Panc1 (cell line): ENCODE measurements at places on chromosomes 2 and 18.

- no peaks in the 10 kb centered on the region for H3K27me3 ChIP-seq
- no peak overlapping the region for H3K4me3 ChIP-seq
- no peaks in the 10 kb centered on the region for H3K36me3 ChIP-seq
- no peak for DNase-seq
These were observed 88.3 kb downstream of the KCNS3 start for GRCh38 chr2:17966798-17967197.

- no peaks in the 10 kb centered on the region for H3K27me3 ChIP-seq
- DNase-seq = no peak
- no peak overlapping the region for H3K27ac ChIP-seq
- no peak overlapping the region for H3K4me3 ChIP-seq
These were observed 33.3 kb upstream of the PGAP1 start for GRCh38 chr2:196959734-196960338.

GRCh38 chr2:101619191-101619591, 78.3 kb upstream of the MAP4K4 start:
- no peak overlapping the region for H3K4me3 ChIP-seq
- H3K27me3 ChIP-seq = no peaks in the 10 kb centered on the region
- no peak overlapping the region for H3K27ac ChIP-seq
- no peaks in the 10 kb centered on the region for H3K36me3 ChIP-seq
- no peaks in the 10 kb centered on the region for H3K4me1 ChIP-seq

- DNase-seq = no peak
- no peak overlapping the region for H3K4me3 ChIP-seq
- H3K27me3 ChIP-seq = no peaks in the 10 kb centered on the region
These were observed 321.0 kb upstream of the NRP2 start for GRCh38 chr2:205361272-205361671.

GRCh38 chr2:136281281-136282114, 163.5 kb upstream of the CXCR4 start:
- H3K4me1 ChIP-seq = no peaks in the 10 kb centered on the region
- DNase-seq = no peak
- H3K27ac ChIP-seq = no peak overlapping the region
- H3K4me3 ChIP-seq = no peak overlapping the region
- no peaks in the 10 kb centered on the region; the same call in 1 of the 2 replicates for H3K27me3 ChIP-seq

DNA sequence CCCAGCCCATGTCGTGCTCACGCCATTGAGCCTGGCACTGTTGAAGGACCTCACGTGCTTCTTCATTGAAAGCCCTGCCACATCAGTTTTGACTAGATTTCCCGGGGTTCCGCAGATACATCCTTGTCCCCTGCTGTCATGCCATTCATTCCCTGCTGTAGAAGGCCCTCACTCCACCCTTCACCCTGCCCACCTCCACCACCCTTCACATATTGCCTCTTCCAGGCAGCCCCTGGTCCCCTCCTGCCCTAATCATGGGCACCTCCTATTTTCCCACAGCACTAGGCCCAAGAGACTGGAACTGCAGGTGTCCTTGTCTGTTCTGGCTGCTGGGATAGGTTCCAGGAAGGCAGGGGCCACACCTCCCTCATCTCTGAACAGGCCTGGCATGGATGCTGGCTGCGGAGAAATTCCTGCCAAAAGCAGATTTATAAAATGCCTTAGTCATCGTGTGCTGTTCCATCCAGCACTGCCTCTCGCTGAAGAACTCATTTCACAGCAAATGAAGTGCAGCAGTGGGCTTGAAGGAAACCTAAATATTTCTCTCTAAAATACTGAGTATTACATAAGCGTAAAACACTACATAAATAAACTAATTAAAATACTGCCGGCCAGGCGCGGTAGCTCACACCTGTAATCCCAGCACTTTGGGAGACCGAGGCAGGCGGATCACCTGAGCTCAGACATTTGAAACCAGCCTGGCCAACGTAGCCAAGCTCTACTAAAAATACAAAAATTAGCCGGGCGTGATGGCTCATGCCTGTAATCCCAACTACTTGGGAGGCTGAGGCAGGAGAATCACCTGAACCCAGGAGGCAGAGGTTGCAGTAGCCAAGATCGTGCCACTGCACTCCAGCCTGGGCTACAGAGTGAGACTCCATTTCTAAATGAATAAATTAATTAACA, 38.4 kb downstream of the EIF4E2 start:
- DNase-seq = no peak
- no peak overlapping the region for H3K27ac ChIP-seq
- no peaks in the 10 kb centered on the region for H3K36me3 ChIP-seq
- H3K27me3 ChIP-seq = no peaks in the 10 kb centered on the region

- no peaks in the 10 kb centered on the region for H3K4me1 ChIP-seq
- H3K4me3 ChIP-seq = no peak overlapping the region
- no peak overlapping the region for H3K27ac ChIP-seq
- DNase-seq = no peak
- H3K36me3 ChIP-seq = no peaks in the 10 kb centered on the region
- H3K27me3 ChIP-seq = no peaks in the 10 kb centered on the region
These were observed 92.3 kb downstream of the SEPTIN10 start for GRCh38 chr2:109521233-109522062.

DNA sequence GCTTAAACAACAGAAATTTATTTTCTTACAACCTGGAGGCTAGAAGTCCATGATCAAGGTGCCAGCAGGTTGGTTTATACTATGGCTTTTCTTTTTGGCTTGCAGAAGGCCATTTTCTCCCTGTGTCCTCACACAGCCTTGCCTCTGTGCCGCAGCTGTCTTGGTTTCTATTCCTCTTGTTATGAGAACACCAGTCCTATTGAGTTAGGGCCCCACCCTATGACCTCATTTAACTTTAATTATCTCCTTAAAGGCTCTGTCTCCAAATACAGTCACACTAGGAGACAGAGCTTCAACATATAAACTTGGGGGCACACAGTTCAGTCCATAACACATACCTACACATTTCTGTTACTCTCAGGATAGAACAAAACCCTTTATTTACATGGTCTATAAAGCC, 17.3 kb upstream of the RHOB start:
- peaks cover 3% of the 10 kb centered on the region; the same call in 1 of the 2 replicates for H3K4me1 ChIP-seq
- H3K36me3 ChIP-seq = no peaks in the 10 kb centered on the region
- no peaks in the 10 kb centered on the region for H3K27me3 ChIP-seq

DNA sequence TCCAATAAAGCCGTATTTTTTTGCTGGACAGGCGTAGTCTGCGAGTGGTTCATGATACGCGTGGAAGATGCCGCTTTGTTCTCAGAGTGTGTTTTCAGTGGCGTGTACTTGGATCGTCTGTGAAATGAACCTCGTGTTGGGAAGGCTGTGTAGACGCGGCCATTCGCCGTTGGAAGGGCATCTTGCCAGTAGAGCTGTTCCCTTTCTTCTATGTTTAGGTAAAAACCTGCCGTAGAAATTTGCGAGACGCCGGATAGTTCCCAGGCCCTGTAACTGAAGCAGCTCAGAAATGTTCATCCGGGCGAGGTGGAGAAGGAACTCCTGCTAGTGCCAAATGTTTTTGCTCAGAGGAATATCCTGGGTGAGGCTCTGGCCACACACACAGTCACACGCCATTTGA, 133.6 kb downstream of the NFATC1 start:
- no peaks in the 10 kb centered on the region for H3K36me3 ChIP-seq
- no peaks in the 10 kb centered on the region for H3K4me1 ChIP-seq
- no peak for DNase-seq
- no peak overlapping the region for H3K27ac ChIP-seq

- no peak for DNase-seq
- no peaks in the 10 kb centered on the region for H3K4me1 ChIP-seq
- no peak overlapping the region for H3K27ac ChIP-seq
- no peak overlapping the region for H3K4me3 ChIP-seq
These were observed 12.3 kb upstream of the SPP2 start for GRCh38 chr2:234038076-234038802.

GRCh38 chr2:40548521-40548920, 96.6 kb upstream of the SLC8A1 start:
- no peaks in the 10 kb centered on the region for H3K4me1 ChIP-seq
- H3K4me3 ChIP-seq = no peak overlapping the region
- no peaks in the 10 kb centered on the region for H3K27me3 ChIP-seq
- no peaks in the 10 kb centered on the region for H3K36me3 ChIP-seq

DNA sequence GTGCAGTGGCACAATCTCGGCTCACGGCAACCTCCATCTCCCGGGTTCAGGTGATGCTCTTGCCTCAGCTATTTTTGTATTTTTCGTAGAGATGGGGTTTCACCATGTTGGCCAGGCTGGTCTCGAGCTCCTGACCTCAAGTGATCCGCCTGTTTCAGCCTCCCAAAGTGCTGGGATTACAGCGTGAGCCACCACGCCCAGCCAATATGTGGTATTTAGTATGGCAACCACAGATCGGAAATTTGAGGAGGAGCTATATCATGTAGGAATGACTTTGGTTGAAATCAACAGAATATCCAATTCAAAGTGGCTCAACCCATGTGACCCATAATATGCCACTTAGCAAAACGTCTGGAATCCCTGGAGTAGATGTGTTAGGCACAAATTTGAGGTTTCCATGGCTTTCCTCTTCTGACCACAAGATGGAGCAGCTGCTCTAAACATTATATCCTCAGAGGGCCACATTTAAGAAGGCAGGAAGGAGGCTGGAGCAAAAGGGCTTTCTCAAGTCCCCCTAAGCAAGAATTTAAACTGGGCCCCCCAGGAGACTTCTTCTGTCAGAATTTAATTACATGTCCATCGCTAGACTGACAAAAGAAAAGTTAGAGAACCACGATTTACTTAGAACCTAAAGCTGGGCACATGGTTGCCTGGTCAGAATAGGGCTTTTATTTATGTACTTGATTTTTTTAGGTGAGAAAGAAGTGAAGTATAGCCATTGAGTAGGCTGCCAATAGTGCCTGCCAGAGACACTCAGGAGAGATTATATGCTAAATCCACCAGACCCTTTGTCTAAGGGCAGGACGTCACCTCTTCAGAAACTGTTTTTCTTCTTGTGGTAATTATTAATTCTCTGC, 49.6 kb upstream of the ITSN2 start:
- DNase-seq = peak; percentile 68
- H3K27me3 ChIP-seq = no peaks in the 10 kb centered on the region
- H3K4me3 ChIP-seq = no peak overlapping the region
- no peaks in the 10 kb centered on the region for H3K36me3 ChIP-seq

GRCh38 chr2:130850788-130851623, 14.3 kb downstream of the ARHGEF4 start:
- H3K27me3 ChIP-seq = no peaks in the 10 kb centered on the region
- no peaks in the 10 kb centered on the region for H3K36me3 ChIP-seq
- no peaks in the 10 kb centered on the region for H3K4me1 ChIP-seq
- no peak for DNase-seq
- no peak overlapping the region for H3K4me3 ChIP-seq
- no peak overlapping the region for H3K27ac ChIP-seq

DNA sequence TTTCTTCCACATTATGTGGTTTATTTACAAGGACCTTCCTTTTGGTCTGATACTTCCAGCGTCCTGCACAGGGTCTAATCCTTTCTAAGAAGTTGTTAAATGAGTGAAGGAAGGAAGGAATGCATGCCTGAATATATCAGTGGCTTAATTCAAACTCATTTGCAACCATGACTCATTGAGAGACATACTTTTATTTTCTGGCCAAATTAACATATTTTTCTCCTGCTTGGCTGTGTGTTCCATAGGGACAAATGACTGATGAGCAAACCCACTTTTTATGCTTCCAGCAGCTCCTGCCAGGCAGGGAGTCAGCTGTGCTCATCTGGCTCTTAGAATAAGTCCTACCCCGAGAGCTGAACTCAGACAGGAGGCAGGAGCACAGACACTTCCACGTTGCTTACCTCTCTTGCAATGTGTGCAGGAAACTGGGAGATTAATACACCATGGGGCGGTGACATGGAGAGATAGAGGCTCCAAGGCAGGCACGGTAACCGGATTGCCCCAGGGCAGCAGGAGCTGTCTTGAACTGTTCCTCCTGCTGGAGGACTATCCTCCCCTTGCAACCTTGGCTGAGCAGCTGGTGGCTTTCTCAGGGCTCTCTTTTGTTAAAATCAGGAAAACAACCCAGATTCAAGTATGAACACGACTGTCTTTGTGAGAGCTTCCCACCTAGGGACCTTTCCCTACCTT, 667.5 kb upstream of the HS6ST1 start:
- no peaks in the 10 kb centered on the region for H3K36me3 ChIP-seq
- H3K4me3 ChIP-seq = no peak overlapping the region
- DNase-seq = no peak
- H3K27ac ChIP-seq = no peak overlapping the region

- H3K4me3 ChIP-seq = no peak overlapping the region
- H3K27me3 ChIP-seq = no peaks in the 10 kb centered on the region
These were observed 119.1 kb downstream of the BAZ2B start for GRCh38 chr2:159497256-159497655.

DNA sequence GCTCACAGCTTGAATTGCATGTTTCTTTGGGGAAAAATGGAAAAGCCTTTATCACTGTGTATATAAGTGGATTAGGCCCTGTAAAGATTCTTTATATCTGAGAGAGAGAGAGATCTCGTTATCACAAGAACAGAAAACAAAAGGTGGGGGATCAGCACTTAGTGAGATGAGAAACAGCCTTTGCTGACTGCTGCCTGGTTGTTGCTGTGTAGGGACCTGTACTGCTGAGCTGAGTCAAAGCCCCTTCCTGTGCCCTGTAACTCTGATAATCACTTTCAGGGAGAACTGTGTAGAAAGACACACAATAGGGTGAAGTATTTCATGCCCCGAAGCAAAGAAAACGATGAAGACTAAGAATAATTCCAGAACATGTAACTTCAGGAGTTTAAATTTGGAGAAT, 30.6 kb upstream of the FAM237A start:
- H3K4me1 ChIP-seq = no peaks in the 10 kb centered on the region
- H3K27me3 ChIP-seq = no peaks in the 10 kb centered on the region
- H3K4me3 ChIP-seq = no peak overlapping the region
- no peak overlapping the region for H3K27ac ChIP-seq
- DNase-seq = no peak

DNA sequence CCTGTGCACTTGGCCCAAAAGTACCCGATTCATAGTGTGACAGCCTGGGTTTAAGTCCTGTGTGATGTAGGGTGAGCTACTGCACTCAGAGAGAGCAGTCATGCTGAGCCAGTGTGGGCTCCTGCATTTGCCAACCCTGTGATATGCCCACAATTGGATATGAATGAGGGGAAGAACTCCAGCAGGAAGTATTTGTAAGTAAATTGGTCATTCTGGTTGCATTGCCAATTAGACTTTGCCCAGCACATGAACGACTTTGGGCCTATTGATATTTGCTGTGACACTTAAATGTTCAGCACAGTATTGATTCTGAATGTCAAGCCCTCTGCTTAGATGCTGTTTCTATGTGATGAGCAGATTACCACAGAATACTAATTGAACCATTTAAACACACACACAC, 570.9 kb downstream of the PIK3C3 start:
- no peak overlapping the region for H3K4me3 ChIP-seq
- no peaks in the 10 kb centered on the region for H3K27me3 ChIP-seq
- H3K4me1 ChIP-seq = no peaks in the 10 kb centered on the region
- DNase-seq = no peak
- H3K36me3 ChIP-seq = no peaks in the 10 kb centered on the region
- no peak overlapping the region for H3K27ac ChIP-seq

GRCh38 chr2:231387904-231388724, 7.4 kb upstream of the B3GNT7 start:
- H3K4me3 ChIP-seq = no peak overlapping the region
- no peak for DNase-seq
- peaks cover 51% of the 10 kb centered on the region for H3K4me1 ChIP-seq
- no peaks in the 10 kb centered on the region for H3K36me3 ChIP-seq
- H3K27ac ChIP-seq = peak overlapping the region; percentile 88

- no peak overlapping the region for H3K4me3 ChIP-seq
- peak overlapping the region; percentile 90 for H3K27ac ChIP-seq
- H3K4me1 ChIP-seq = peaks cover 39% of the 10 kb centered on the region
- no peak for DNase-seq
- H3K27me3 ChIP-seq = no peaks in the 10 kb centered on the region
These were observed 61.4 kb upstream of the RTN4 start for GRCh38 chr2:55111570-55112228.

GRCh38 chr2:184728411-184728810, 130.1 kb downstream of the ZNF804A start:
- no peaks in the 10 kb centered on the region for H3K27me3 ChIP-seq
- H3K4me1 ChIP-seq = no peaks in the 10 kb centered on the region
- no peak for DNase-seq
- no peak overlapping the region for H3K27ac ChIP-seq
- no peaks in the 10 kb centered on the region for H3K36me3 ChIP-seq
